Stimulated activated CD8-positive, alpha-beta memory T cell treated with anti-CD3 and anti-CD28 coated beads, Interleukin-7, amount 100 ng/mL, for 1 hour (primary cell): ENCODE measurements at places on chromosomes 12 and 14.

GRCh38 chr12:11555743-11556625, 93.5 kb upstream of the ETV6 start:
- no peak for DNase-seq

- DNase-seq, result no peak
Measured at GRCh38 chr12:47110011-47110541, 30.3 kb upstream of the AMIGO2 start.

- DNase-seq, result no peak
Measured at GRCh38 chr14:38389681-38390080, 133.8 kb upstream of the CLEC14A start.

DNA sequence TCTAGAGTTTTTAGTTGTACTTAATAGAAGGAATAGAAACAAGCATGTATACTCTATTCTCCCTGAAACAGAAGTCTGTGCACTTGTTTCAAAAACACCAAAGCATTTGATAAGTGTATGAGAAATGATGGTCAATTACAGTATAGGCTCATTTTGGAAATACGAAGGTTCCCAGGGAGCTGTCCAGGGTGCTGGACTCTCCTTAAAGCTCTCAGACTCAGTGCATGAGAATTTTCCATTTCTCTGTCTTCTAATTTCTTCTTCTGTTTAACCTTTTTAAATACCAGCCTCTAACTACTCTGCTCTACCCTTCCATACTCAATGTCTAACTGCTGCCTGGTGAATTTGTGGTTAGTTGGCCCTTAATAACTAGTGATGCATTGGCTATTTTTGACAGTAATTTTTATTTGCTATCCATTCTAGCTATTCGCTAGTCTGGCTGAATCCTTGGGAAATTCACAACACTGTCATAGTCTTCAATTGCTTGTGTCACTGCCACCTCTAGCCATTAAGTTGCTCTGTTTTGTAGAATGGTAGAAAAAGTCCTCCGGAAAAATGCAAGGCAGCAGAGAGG, 229.2 kb downstream of the NRXN3 start:
- DNase-seq, result no peak

DNA sequence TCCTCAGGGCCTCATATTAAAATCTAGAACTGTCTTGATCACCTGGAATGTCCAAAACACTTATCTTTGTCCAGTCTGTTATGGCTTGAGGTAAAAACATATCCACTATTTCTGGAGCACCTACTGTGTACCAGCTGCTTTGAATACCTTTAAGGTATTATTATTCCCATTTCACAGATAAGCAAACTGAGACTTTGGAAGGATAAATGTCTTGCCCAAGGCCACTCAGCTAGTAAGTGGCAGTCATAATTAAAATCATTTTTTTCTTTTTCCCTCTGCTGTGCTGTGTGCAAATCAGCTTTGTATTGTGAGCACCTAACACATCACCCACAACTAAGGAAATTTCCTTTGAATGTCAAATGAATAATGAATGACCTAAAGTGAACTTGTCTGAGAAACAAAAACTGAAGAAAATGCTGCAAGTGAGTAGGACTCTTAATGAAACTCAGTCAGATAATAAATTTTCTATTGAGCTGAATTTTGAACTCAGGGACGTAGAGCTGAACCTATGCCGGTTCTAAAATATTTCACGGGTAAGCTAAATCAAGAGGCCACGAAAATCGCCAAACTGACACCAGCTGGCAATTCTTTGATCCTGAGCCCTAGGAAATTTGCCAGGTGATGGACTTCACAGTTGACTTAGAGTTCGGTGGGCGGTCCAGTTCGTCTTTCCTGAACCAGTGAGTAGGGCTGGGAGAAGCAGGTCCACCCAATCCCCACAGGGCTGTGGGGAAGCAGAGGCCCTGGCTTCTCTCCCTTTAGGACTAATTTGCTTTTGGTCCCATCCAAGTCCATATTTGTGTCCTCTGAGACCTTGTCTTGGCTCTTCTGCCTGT, 159.7 kb upstream of the PWP1 start:
- no peak for DNase-seq

DNA sequence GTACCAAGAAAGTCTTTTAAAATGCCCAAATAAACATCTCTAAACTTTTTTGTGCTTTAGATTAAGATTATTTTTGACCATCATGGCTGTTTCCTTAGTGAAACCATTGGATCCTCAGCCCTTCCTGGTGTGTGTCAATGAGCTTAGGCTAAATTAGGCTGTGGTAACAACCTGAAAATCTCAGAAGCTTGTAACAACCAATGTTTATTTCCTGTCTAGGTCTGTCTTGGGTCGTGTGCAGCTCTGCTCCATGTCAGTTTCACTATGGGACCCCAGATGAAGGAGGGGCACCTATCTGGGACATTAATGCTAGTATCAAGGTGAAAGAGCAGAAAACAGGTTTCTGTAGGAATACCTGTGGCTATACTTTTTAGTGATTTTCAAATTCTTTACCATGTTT, 49.9 kb downstream of the KCNMB4 start:
- DNase-seq, result no peak

- no peak for DNase-seq
Measured at GRCh38 chr14:79764323-79764722, 447.0 kb downstream of the DIO2 start.

GRCh38 chr14:57122129-57122528, 146.6 kb downstream of the EXOC5 start:
- DNase-seq, result no peak

DNA sequence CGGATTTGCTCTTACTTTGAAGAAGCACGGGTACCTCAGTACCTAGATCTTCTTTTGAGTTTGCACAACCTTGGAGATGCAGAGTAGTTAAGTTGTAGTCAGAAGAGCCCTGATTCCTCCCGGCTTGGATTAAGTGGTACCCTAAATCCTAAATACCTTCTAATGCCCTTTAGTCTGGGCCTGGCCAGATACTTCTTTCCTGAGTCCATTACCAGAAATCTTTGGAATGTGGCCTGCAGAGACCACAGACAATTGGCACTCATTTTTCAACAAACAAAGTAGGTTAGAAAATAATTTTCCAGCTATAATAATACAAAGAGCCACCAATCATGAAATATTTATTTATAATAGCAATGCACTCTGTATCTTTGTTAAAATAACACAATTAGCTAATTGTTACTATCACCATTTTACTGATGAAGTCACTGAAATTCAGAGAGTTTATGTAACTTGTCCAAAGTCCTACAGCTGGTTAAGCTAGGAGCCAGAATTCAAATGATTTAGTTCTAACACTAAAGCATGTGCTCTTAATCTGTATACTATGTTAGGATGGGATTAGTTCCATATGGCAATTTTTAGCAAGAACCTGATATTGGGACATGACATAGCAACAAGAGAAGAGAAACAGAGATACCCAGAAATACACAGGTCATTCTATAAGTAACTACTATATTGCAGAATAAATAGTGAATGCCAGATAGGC, 132.1 kb upstream of the PDZRN4 start:
- DNase-seq, result no peak

DNA sequence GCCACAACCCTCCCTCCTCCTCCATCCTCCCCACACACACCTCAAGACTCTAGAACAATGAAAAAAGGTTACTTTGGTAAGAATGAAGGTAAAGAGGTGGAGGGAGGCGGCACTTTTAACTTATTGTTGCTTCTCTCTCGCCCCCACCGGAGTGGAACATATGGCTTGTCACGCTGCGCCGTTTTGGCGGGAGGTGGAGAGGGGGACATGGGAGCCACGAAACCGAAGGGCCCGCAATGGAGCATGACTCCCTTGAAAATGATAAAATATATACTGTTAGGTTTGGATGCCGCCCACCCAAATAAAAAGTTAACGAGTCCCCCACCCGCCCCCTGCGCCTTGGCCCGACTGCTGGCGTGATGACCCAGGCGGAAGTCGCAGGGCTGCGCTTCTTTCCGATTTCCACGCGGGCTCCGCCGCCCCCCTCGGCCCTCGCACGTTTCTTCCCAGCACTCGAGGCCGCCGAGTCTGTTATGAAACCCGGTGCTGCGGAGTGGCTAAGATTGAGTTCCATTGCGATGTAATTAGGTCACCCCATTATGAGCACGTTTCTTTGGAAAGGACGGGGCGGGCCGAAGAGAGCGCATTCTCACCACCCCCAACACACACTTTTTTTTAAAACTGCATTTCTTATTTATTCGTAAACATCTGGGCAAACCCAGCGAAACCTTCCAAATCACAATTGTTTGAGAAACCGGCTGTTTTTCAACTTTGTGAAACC, 1.4 kb upstream of the ZFP36L1 start:
- peak; percentile 75 for DNase-seq

GRCh38 chr12:94815958-94816357, 165.6 kb upstream of the TMCC3 start:
- no peak for DNase-seq

DNA sequence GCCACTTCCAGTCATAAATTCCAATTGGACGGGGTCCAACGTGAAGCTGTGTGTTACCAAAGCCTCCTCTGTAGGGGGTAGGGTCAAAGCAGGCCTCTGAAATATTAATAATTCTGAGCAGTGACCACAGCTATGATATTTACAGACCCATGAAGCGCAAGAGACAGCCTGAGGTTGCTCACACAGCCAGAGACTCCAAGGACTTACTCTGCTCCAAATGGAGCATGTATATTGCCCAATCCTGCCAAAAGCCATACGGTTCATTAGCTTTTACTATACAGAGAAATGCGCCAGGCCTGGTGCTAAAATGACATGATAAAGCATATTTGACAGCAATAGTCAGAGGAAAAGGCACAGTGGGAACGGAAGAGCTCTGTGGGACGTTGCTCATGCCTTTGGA, 151.3 kb downstream of the PAH start:
- no peak for DNase-seq

GRCh38 chr14:95577067-95577800, 42.4 kb downstream of the GLRX5 start:
- DNase-seq, result no peak

DNA sequence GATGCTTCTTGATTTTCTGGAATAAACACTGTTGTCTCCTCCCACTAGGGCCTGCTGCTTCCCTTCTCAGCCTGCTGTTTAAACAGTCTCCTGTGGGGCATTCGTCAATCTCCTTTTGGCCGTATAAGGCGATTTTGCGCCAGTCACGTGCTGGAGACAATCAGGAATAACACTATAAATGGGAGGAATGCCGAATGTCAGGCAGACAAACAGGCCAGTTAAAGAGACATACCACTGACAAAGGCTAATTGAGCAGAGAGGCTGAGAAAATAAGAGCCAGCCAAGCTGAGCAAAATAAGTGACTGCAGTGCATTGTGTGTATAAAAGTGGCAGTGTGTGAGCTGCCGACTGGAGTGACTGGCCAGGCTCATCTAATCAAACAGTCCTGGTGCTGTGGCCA, 23.3 kb downstream of the DMAC2L start:
- no peak for DNase-seq

DNA sequence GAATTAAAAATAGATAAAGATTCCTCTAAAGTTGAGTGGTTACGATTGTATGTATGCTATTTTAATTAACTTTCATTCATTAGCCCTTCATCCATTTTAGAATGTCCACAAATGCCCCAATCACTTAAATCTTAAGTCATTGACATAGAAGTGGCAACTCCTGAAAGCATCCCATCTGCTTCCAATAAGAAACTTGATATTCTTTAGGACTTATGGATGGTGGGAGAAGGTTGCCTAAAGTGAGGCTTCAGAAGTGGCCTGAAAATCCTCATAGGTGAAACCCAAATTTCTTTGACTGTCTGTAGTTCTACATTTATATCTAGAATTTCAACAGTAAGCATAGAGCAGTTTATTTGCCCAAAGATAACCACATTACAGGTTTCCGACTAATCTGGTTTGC, 161.7 kb upstream of the HMGA2 start:
- DNase-seq, result no peak

GRCh38 chr12:47067771-47068431, 11.5 kb upstream of the PCED1B start:
- DNase-seq, result no peak

- DNase-seq, result no peak
Measured at GRCh38 chr14:31792726-31793125, 231.5 kb downstream of the NUBPL start.

DNA sequence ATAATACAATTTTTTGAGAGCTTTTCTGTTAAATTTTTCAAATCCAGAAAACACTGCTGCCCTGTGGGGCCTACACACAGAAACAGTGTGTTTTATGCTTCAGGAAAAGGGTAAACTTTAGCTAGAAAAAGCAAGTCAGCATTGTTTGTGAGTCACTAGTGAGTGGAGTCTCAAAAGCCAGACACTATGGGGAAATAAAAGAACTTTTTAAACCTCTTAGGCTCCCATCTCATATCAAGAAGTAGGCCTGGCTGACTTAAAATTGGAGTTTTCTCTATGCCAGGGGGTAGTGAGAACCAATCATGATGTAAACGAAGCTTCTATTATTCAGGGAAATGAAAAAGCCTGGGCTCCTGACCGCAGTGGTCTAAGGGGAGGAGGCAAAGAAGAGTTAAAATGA, 12.6 kb downstream of the GPR65 start:
- no peak for DNase-seq

DNA sequence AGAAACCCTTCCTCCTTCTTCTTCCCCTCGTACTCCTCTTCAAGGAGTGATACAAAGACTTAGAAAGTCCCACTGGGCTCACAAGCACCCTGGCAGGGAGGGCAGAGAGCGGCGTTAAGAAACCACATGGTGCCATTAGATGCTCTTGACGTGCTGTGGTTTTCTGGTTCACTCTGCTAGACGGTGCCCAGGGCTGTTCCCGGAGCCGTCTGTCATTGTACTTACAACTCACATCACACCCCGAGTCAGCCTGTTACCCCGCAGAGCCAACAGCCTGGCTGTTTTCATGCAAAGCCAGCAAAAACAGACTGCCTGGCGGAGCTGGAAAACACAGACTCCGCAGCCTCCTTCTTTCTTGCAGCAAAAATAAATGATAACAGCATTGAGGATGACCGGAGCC, 232.6 kb upstream of the TBX3 start:
- no peak for DNase-seq

DNA sequence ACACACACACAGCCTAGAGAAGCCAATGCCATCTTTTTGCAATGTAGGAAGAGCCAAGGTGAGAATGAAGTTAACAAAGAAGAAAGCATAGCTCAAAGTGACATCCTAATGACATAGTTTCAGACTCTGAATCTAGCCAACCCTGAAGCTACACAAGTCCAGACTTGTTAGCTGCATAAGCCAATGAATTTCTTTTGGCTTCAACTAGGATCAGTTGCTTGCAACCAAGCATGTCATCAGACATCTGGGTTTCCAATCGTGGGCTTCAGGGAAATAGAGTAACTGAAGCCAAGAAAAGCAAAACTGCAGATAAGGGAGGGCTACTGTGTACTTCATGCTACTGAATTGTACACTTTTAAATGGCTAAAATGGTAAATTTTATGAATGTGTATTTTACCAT, 4.4 kb upstream of the GPHN start:
- no peak for DNase-seq

GRCh38 chr12:31118347-31119191, 44.9 kb downstream of the DDX11 start:
- DNase-seq, result no peak

GRCh38 chr14:84783511-84783910, 746.4 kb upstream of the FLRT2 start:
- DNase-seq, result no peak

DNA sequence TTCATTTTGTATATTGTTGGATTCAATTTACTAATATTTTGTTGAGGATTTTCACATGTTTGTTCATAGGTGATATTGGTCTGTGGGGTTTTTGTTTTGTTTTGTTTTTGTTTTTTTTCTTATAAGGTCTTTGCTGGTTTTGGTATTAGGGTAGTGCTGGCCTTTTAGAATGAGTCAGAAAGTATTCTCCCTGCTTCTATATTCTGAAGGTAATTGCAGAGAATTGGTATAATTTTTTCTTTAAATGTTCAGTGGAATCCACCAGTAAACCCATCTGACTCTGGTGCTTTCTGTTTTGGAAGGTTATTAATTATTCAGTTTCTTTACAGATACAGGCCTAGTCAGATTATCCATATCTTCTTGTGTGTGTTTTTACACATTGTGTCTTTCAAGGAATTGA, 8.9 kb downstream of the TOGARAM1 start:
- no peak for DNase-seq
